ENCODE measurements at places on chromosomes 12 and 14.

DNA sequence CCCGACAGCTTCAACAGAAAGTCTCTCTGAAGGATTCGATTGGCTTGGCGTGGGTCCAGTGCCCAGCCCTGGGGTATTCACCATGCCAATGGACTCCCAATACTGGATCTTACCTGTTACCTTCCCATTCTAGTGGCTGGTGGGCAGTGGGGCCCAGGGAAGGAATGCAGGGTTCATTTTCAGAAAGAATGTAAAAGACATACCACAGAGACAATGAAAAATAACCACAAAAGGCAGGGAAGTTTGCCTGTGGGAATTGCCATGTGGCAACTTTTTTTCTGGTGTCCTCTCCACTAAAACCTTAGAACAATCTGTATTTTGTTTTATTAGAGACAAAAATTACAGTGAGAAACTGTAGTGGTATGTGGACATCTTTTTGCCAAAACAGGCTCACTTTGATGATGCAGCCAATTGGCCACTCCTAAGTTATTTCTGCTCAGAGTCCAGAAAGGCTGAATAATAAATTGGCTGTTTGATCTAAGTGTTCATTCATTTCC, 55.2 kb downstream of the PTGER2 start:
- peak; percentile 17 for DNase-seq

- DNase-seq: no peak
Observed at GRCh38 chr14:103088921-103089320, 4.9 kb downstream of the LBHD2 start.

DNA sequence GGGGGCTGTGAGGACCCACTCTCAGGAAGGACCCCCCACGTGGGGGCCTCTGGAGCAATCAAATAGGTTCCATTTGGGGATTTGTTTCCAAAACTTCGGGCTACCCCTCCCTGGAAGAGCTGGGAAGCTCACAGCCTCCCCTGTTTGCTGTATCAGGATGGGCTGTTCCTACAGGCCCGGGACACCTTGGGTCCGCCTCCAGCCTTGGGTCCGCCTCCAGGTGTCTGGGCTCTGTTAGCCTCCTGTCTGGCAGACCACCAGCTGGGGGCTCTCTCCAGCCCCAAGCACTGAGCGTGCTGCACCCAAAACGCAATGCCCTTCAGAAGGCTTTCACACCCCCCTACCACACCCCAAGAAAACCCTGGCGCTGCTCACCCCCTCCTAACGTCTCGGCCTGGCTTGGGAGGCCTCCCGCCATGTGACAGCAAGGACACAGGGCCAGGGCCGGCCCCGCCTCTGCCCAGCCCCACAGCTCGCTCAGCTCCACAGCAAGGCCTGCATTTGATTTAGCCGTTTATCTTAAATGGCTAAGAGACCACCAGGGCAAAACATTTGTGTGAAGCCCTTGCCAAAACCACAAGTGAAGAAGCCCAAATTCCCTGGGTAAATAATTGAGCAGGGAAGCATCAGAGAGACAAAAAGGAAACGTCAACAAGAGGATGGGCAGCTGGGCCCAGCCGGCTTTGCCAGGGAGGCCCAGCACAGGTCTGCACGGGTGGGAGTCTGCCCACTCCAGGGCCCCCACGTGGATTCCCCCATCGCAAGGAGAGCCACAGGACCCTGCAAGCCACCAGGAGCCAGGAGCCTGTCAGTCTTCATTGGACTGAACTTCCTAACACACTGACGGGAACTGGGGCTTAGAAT, 39.9 kb downstream of the BCL11B start:
- no peak for DNase-seq

DNA sequence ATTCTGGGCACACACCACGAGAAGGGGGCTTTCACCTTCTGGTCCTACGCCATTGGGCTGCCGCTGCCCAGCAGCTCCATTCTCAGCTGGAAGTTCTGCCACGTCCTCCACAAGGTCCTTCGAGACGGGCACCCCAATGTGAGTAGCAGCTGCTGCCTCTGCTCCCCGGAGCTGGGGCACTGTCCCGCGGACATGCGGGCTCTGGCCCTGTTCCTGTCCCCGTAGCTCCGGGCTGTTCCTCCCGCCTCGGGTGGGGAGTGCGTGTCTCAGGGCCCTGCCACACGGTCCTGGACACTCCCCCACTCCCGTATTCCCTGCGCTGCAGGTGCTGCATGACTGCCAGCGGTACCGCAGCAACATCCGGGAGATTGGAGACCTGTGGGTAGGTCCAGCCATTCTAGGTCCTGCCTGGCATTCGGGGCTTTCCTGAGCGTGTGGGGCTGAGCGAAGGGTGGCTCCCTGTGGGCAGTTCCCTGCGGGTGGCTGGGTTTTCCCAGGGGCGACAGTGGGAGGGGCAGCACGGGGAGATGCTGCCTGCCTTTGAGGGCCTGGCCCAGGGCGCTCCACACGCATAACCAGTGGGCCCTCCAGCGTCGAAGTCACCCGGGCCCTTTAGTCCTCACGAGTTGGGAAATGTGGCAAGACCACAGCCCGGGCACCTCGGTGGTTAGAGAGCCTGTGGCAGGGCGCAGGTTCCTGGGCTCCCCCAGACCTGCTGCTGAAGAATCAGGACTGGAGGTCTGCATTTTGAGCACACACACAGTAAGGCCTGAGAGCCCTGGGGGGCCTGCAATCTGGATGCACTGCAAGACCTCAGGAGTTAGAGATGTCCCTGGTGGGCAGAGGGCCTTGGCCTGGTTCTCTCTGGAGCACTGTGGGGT, 13.5 kb downstream of the HIP1R start:
- no peak for DNase-seq

- DNase-seq: no peak
Observed at GRCh38 chr12:105355752-105356151, 25.3 kb downstream of the C12orf75 start.

All from tibial nerve (tissue), 4 donors.